LHCN-M2 (cell line): ENCODE measurements at places on chromosomes 2 and 18. TPM values are rescaled to one million over a fixed set of nuclear protein-coding genes. Genes with fewer than 3 reads are reported as not detected.
A peak's percentile ranks its signal among the peaks of the same experiment; 100 is the strongest.

GALNT13 gene
- total RNA-seq: 0.13 and 0.75 TPM in 2 replicates

- DNase-seq: peak; percentile 89
Observed at GRCh38 chr2:60104514-60105505, 448.6 kb downstream of the BCL11A start.

POMC gene
- total RNA-seq: not detected in 2 replicates

DNA sequence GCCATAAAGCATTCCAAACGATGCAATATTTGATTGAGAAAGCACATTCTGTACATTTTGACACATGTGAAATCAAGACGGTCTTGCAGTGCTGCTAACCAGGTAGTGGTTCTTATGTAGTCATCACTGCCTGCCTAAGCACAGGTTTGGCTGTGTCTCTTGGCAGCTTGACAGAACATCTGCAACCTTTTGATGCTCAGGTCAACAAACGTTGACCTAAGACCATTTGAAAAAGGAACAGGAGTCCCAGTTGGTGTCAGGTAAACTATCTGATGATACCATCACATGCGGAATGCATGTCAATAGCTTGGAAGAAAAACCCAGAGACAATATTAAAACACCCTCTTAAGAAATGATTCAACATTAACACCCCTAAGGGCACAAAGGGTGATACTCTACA, 80.7 kb downstream of the L3MBTL4 start:
- no peak for DNase-seq

COLEC12 gene
- 0.32 and 1.1 TPM in 2 replicates for total RNA-seq

DNA sequence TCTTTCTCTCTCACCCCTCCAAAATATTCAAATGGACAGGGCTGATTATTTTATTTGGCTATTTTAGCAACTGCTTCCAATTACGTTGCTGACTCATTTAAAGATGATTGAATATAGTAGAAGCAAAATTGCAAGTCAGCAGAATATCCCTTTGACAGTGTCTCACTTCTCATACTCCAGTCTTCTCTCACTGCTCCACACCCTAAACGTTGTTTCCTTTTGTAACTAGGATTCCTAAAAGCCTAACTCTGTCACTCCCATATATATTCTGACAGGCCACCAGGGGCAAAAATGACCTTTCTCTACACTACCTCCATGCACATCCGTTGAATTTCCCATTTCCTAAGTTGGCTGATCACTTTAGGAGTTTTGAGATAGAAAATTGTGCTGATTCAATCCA, 351.1 kb downstream of the RND3 start:
- no peak for DNase-seq

MPP4 gene
- 111 and 140 TPM in 2 replicates for total RNA-seq

DNA sequence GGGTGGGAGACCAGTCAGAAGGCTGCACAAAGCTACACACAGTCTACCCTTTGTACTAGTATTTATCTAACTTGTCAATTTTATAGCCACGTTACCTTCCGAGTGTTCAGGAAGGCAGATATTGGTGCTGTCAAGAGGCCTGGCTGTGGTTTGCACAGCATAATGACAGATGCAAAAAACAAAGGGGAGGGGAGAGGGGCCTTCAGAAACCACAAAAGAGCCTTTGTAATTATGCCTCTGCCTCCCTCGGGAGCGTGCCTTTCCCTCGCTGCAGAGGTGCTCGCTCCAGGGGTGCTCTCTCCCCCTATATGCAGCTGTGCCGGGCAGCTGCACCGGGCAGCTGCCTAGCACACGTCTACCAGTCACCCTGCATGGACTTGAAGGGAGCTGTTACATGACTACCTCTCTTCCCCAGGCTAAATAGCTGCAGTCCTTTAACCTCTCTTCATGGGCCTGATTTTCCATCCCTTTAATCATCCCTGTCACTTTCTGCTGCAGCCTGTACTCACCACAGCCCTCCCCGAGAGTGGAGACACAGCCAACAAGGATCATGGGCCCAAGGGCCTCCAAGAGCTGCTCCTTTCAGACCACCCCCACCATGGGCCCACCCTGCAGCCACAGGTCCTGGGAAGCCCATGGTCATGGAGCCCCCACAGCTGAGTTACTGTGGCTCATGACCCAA, 168.4 kb upstream of the PKDCC start:
- peak; percentile 88 for DNase-seq

GRCh38 chr18:48545757-48546321, 7.0 kb downstream of the CTIF start:
- peak; percentile 40 for DNase-seq

KLHL14 gene
- total RNA-seq: not detected in 2 replicates

GRCh38 chr18:76265497-76266235, 229.4 kb downstream of the ZNF516 start:
- no peak for DNase-seq

VAPA gene
- 246 and 273 TPM in 2 replicates for total RNA-seq

ACVR1 gene
- total RNA-seq: 19.7 and 30.3 TPM in 2 replicates

- no peak for DNase-seq
Observed at GRCh38 chr2:55459714-55460274, 40.1 kb upstream of the CCDC88A start.

ZNF396 gene
- total RNA-seq: 0.19 and 0.69 TPM in 2 replicates

DNA sequence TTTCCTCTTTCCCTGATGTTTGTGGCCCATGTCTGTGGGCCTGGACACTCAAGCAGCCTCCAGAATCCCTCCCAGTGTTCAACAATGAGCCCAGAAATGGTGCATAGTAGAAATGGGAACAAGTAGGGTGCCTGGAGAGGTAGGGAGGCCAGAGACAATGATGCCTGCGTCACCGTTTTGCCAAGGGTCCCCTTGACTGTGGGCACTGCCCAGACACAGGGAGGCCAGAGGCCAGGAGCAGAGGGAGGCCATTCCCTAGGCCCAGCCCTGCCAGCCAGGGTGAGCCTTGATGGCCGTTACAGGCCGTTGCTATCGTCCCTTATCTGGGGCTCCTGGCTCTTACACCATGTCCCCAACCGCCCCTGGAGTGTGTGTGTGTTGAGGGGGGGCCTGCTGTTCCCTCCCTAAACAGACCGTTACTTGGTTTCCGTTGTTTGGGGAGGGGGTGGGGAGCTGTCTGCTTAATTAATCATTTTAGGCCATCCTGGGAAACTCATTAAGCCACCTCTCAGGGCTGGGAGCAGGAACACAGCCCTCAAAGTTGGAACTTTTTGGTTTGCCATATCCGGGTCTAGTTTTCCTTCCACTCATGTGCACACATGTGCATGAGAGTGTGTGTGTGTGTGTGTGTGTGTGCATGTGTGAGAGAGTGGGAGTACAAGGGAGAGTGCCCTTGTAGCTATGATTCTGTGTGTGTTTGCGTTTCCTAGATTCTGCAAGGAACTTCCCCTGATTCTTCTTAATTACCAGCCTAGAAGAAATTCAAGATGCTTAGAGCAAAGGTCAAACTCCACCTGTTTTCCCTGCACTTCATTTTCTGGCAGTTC, 135.2 kb upstream of the HAAO start:
- DNase-seq: peak; percentile 46

CPS1 gene
- total RNA-seq: 30.8 and 36.4 TPM in 2 replicates

WBP1 gene
- 58.6 and 65.4 TPM in 2 replicates for total RNA-seq

DNA sequence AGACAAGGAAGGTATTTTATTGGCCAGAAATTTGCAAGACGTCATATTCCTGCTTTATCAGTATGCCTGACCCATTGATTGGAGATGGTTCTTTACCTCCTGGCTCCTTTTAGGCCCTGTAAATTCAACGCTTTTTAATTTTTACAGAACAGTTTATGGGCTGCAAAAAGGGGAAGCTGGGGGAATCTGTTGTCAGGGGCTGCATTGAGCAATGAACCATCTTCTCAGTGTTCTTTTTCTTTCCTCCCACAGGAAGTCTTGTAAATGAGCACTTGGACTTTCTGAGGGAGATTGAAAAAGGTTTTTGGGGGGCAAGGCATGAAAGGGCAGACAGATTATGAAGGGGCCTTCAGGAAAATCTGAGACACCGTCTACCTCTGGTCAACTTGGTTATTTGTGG, 503.6 kb upstream of the TNP1 start:
- DNase-seq: no peak

GRCh38 chr2:14316594-14316993, 315.9 kb upstream of the LRATD1 start:
- no peak for DNase-seq

DNA sequence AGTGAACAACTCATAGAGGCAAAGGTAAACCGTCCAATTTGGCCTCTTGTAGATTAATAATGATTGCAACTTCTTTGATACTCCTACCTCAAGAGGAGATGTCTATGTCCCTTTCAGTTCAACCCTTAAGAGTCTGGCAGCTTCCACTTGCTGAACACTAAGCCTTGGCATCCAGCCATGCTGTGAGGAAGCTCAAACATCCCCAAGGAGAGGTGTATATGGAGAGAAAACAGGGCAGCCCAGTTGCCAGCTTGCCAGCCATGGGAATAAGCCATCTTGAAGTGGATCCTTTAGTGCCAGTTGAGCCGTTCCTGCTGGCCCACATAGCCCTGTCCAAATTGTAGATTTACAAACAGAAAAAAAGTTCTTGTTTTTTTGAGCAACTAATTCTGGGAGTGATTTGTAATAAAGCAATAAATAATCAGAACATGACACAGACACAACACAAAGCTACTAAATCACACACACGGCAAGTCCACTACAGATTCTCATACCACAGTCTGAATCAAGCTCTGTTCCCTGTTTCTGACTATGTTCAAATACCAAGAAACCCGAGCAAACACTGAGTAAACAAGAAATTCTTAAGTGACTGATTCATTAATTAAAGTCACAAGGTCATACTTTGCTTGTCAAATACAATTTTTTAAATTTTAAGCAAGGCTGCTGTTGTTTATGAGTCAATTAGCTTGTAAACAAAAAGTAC, 96.1 kb downstream of the PID1 start:
- DNase-seq: peak; percentile 76

NPPC gene
- total RNA-seq: not detected in 2 replicates

- no peak for DNase-seq
Observed at GRCh38 chr2:236894791-236895190, 190.9 kb upstream of the COPS8 start.

GRCh38 chr2:7539077-7539476, 621.9 kb downstream of the RNF144A start:
- no peak for DNase-seq

DNA sequence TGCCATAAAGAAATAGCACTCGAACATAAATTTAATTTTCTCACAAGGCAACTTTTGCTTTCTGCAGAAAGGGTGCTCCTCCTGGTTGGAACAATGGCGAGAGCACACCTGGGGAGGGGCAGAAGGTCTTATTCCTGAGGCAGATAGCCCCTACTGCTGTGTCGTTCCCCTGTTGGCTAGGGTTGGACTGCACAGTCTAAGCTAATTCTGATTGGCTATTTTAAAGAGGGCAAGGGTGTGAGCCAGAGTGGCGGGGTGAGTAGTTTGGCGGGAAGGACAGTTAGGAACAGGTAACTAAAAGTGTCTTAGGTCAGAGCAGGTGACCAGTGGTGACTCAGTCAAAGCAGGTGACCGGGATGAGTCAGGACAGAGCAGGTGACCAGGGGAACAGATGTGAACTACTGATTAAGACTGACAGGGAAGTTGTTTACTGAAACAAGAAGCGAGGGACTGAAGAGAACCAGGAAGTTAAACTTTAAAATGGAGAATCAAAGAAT, 49.7 kb upstream of the AGAP1 start:
- DNase-seq: peak; percentile 5

ZBTB7C gene
- 0.06 and 0.17 TPM in 2 replicates for total RNA-seq

DNA sequence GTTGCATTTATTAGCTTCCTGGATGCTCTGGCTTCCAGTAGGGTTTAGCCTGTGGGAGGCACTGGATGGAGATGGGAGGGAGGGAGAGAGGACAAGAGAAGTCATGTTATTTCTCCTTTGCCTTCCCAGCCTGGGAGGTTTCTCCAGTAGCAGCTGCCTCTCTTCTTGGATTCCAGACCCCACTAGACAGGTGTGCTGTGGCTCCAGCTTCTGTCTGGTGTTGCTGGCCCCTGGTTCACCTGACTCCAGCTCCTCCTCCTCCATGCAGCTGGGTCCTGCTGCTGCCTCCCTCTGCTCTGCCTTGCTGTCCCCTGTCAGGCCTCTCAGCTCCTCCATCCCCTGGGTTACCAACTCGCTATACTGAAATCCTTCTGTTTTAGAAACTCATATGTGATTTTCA, 188.9 kb upstream of the TNP1 start:
- DNase-seq: no peak

DNA sequence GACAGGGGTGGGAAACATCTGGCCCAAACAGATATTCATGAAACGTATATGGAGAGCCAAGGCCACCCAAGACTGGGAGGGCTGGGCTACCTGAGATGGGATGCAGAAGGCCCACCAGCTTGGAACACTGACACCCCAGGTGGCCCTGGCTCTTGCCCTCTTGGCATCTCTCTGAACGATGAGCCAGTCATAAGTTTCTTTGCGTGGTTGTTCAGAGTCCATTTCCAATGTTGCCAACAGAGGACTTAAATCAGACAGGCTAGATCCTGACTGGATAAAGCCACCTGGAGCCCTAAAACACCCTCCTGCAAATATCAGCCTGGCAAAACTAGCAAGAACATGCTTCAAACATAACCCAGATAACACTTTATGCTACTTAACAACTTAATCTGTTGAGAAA, 42.6 kb downstream of the LPIN2 start:
- DNase-seq: no peak

DNA sequence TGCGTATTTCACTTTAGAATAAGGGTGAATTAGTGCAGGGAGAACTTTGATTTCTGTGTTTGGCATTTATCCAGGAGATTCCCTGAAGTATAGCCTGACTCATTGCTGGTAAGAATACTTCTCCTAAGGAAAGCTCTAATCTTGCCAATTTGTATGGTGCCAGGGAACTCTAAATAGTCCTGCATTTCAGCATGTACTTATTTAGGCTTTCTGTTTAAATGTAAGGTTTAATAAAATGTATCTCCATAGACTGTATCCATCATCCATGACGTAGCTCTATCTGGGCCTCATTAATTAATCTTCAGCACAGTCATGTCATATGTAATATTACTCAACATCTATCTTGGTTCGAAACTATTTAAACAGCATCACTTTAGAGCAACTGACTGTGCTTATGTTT, 127.7 kb downstream of the DOK6 start:
- DNase-seq: no peak

PPP1R7 gene
- 95.0 and 110 TPM in 2 replicates for total RNA-seq

CD8A gene
- total RNA-seq: not detected in 2 replicates

MEP1B gene
- not detected in 2 replicates for total RNA-seq

CABYR gene
- 0.34 and 0.64 TPM in 2 replicates for total RNA-seq

CDK15 gene
- total RNA-seq: 45.2 and 47.9 TPM in 2 replicates

DNA sequence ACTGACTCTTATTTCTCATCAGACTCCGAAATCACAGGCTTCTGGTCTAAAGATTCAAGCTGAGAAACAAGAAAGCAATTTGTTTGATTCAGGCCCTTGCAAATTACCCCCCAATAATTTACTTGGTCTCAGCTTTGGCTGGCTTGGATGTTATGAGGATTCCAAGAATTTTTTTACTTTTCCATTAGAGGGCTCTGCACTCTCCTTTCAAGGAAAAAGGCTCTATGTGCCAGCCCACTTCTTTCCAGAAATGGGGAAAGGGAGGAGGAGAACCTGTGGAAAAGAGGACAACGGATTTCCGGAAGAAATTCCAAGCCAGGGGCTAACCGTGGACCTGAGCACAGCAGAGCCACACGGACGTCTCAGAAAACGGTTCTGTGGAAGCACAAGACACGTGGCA, 44.4 kb downstream of the BCL11A start:
- no peak for DNase-seq

SLC35G4 gene
- not detected in 2 replicates for total RNA-seq

UGT1A4 gene
- total RNA-seq: not detected in 2 replicates

GRCh38 chr2:85536479-85536878, 2.5 kb upstream of the MAT2A start:
- peak; percentile 94 for DNase-seq

- no peak for DNase-seq
Observed at GRCh38 chr18:50871846-50872245, 7.1 kb upstream of the ME2 start.

GRCh38 chr2:5537180-5537688, 154.9 kb upstream of the SOX11 start:
- DNase-seq: no peak

GRCh38 chr2:5696404-5696944, 4.3 kb downstream of the SOX11 start:
- DNase-seq: peak; percentile 65
